Endothelial cell (in vitro differentiated cells): ENCODE measurements at places on chromosomes 3 and 15. TPM values are rescaled to one million over a fixed set of nuclear protein-coding genes. Genes with fewer than 3 reads are reported as not detected.

GRCh38 chr3:12430086-12430485 is 54.2 kb upstream of the TSEN2 start:
- H3K36me3 ChIP-seq, result no peaks in the 10 kb centered on the region
- no peak for DNase-seq
- no peak overlapping the region for H3K4me3 ChIP-seq
- H3K27ac ChIP-seq, result no peak overlapping the region
- peaks cover 53% of the 10 kb centered on the region for H3K4me1 ChIP-seq
- H3K27me3 ChIP-seq, result peaks cover 1% of the 10 kb centered on the region

DNA sequence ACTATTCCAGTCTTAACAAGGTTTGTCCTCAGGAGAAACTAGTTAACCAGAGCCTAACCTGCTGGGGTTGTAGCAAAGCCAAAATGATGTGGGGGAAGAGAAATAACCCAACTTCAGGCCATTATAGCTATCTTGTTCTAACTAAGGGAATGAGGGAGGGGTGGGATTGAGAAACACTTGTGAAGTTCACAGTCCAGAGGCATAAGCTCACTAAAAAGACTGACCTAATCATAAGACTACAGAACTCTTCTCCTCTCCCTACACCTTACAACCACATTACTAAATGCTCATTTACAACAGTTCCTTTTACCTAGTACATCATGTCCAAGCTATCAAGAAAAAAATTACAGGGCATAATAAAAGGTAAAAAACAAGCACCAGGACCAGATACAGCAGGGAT is 52.8 kb downstream of the UBE3A start:
- H3K36me3 ChIP-seq, result peaks cover 25% of the 10 kb centered on the region
- DNase-seq, result no peak
- H3K27me3 ChIP-seq, result no peaks in the 10 kb centered on the region
- H3K4me1 ChIP-seq, result peaks cover 2% of the 10 kb centered on the region
- H3K4me3 ChIP-seq, result no peak overlapping the region

DNA sequence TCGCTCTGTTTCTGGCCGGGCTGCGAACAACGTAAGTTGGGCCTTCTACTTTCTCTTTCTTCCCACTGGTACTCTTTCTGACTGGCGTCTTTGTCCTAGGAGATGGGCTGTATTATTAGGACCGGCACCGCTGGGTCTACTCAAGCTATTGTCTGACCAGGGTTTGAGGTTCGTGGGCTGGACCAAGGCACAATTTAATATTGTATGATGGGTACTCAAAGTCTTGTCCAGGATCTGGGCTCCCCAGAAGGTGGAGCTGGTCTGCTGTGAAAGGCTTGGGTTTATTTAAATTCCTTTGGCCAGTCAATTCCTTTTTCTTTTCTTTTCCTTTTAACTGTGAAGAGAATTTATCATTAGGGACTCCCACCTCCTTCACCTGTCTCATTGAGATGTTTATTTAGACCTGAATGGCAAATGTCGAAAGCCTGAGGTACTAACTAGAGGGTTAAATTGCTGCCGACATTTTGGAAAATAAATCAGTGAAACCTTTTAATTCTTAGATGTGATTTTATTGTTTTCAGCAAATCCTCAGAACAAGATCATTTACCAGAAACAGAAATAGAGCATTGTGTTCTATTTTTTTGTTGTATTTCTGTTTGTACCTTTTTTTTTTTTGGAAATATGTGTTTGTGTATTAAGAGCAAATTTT is 410 bp downstream of the LRRC49 start:
- H3K36me3 ChIP-seq, result peaks cover 4% of the 10 kb centered on the region
- H3K4me3 ChIP-seq, result peak overlapping the region; percentile 98
- peak; percentile 10 for DNase-seq

DNA sequence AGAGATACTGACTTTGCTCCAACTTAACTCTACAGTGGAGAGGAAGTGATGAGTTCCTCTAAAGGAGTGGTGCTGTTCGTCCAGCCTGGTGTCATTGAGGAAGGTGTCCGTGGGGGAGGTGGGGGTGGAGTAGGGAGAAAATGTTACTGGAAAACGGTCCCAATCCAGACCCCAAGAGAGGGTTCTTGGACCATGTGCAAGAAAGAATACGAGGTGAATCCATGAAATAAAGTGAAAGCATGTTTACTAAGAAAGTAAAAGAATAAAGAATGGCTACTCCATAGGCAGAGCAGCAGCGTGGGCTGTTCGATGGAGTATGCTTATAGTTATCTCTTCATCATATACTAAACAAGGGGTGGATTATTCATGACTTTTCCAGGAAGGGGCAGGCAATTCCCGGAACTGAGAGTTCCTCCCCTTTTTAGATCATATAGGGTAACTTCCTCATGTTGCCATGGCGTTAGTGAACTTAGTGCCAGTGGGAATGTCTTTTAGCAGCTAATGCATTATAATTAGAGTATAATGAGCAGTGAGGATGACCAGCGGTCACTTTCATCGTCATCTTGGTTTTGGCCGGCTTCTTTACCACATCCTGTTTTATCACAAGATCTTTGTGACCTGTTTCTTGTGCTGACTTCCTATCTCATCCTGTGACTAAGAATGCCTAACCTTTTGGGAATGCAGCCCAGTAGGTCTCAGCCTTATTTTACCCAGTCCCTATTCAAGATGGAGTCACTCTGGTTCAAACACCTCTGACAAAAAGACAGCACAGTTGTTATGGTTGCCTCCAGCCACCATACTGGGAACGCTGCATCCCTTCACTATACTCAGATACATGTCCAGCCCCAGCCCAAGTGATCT is 38.6 kb downstream of the CLEC3B start:
- no peak overlapping the region for H3K4me3 ChIP-seq
- H3K27me3 ChIP-seq, result peaks cover 4% of the 10 kb centered on the region
- H3K27ac ChIP-seq, result no peak overlapping the region

- H3K4me3 ChIP-seq, result no peak overlapping the region
- no peak overlapping the region for H3K27ac ChIP-seq
- no peak for DNase-seq
- no peaks in the 10 kb centered on the region for H3K4me1 ChIP-seq
- H3K27me3 ChIP-seq, result no peaks in the 10 kb centered on the region
Observed at GRCh38 chr3:6099458-6100075, 761.3 kb upstream of the GRM7 start.

- no peaks in the 10 kb centered on the region for H3K36me3 ChIP-seq
- no peak overlapping the region for H3K4me3 ChIP-seq
- peaks cover 6% of the 10 kb centered on the region for H3K27me3 ChIP-seq
- no peak for DNase-seq
- no peak overlapping the region for H3K27ac ChIP-seq
Observed at GRCh38 chr3:31219131-31219843, 313.4 kb upstream of the STT3B start.

DNA sequence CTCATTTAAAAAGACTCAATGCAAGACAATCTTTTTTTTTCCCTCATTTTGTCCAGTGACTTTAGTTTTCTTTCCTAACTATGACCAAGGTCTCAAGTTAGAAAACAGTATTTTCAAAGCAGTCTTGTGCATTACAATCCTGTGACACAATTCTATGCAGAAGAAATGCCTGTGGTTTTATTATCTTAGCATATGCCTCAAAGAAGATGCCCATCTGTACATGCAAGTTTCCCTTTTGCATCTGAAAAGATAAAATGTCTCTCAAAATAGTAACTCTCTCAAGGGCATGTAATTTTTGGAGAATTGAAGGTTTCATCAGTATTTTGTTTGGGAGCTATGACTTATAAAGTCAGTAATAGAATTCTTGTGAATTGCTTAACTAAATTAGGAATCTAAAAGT is 292.0 kb upstream of the SUCLG2 start:
- no peak overlapping the region for H3K4me3 ChIP-seq
- peaks cover 4% of the 10 kb centered on the region for H3K36me3 ChIP-seq
- H3K27me3 ChIP-seq, result peaks cover 1% of the 10 kb centered on the region
- H3K4me1 ChIP-seq, result peaks cover 6% of the 10 kb centered on the region
- H3K27ac ChIP-seq, result no peak overlapping the region
- no peak for DNase-seq

- peaks cover 3% of the 10 kb centered on the region for H3K27me3 ChIP-seq
- H3K36me3 ChIP-seq, result no peaks in the 10 kb centered on the region
- no peak overlapping the region for H3K27ac ChIP-seq
- DNase-seq, result no peak
- H3K4me3 ChIP-seq, result no peak overlapping the region
- H3K4me1 ChIP-seq, result no peaks in the 10 kb centered on the region
Observed at GRCh38 chr3:41106691-41107090, 92.6 kb upstream of the CTNNB1 start.

DNA sequence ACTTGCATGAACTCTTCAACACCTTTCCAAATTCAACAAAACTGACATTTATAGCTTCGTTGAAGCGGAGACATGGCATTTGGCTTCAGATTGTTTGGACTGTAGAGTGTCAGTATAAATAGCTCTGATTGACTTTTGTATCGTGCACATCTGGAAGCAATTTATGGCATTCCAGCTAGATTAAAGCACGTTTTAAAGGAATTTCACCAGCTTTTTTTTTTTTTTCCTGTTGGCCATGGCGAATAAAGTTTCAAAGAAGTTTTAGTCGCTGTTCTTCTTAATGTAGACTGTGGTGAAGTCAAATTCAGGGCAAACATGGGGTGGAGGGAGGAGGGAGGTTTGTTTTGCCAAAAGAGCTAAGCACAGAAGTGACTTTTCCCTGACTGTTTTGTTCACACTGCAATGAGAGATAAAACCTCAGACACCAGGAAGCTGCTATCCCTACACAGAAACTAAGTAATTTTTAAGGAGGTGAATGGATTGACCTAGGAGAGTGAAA is 391.0 kb upstream of the RARB start:
- H3K4me3 ChIP-seq, result no peak overlapping the region
- no peaks in the 10 kb centered on the region for H3K36me3 ChIP-seq
- no peak overlapping the region for H3K27ac ChIP-seq

GRCh38 chr3:71695000-71695482 is 30.2 kb downstream of the EIF4E3 start:
- H3K27me3 ChIP-seq, result peaks cover 1% of the 10 kb centered on the region
- H3K36me3 ChIP-seq, result no peaks in the 10 kb centered on the region
- DNase-seq, result no peak
- peaks cover 8% of the 10 kb centered on the region for H3K4me1 ChIP-seq

GRCh38 chr3:167102071-167102470 is 278.0 kb downstream of the ZBBX start:
- DNase-seq, result no peak
- no peak overlapping the region for H3K27ac ChIP-seq
- peaks cover 5% of the 10 kb centered on the region for H3K4me1 ChIP-seq
- no peaks in the 10 kb centered on the region for H3K36me3 ChIP-seq
- no peak overlapping the region for H3K4me3 ChIP-seq

- no peak for DNase-seq
- peaks cover 12% of the 10 kb centered on the region for H3K4me1 ChIP-seq
- H3K4me3 ChIP-seq, result no peak overlapping the region
Observed at GRCh38 chr3:113829576-113830354, 8.8 kb upstream of the GRAMD1C start.

- H3K36me3 ChIP-seq, result no peaks in the 10 kb centered on the region
- peaks cover 1% of the 10 kb centered on the region for H3K27me3 ChIP-seq
- no peak overlapping the region for H3K27ac ChIP-seq
- DNase-seq, result no peak
Observed at GRCh38 chr3:168100777-168101492, 5.2 kb upstream of the GOLIM4 start.

DNA sequence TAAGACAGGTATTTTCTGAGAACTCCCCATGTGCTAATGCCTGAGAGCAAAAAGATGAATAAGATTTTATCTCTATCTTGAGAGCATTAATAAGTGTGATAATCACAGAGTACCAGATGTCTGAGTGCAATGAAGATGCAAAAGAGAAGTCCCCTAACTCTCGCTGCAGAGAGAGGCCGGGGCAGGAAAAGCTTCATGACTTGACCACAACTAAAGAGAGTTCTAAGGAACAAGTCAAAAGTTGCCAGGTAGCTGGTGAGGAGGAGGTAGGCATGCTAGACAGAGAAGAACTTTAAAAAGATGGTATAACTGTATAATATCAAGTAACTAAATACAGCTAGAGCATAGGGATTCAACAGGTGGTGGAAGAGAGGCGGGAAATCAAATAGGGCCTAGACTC is 28.8 kb downstream of the MTMR10 start:
- DNase-seq, result no peak
- no peak overlapping the region for H3K27ac ChIP-seq
- peaks cover 9% of the 10 kb centered on the region for H3K4me1 ChIP-seq
- H3K27me3 ChIP-seq, result peaks cover 5% of the 10 kb centered on the region
- H3K36me3 ChIP-seq, result peaks cover 8% of the 10 kb centered on the region

DNA sequence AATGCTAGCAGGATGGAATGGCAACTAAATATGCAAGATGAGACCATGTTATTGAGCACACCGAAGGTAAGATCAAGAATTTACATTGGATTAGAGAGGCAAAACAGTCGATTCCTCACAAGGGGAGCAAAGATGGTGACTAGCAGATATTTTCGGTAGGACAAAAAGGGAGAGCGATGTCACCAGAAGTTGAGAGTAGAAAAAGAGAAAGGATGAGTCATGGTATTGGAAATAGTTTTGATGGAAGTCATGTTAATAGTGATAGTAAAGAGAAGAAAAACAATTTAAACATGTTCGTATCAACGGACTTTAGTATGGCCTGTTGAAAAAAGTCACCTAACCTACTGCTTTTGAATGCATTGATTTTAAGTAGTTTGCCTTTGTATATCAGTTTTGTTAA is 55.0 kb downstream of the UBE2E2 start:
- H3K27ac ChIP-seq, result no peak overlapping the region
- DNase-seq, result no peak
- peaks cover 8% of the 10 kb centered on the region for H3K4me1 ChIP-seq

DNA sequence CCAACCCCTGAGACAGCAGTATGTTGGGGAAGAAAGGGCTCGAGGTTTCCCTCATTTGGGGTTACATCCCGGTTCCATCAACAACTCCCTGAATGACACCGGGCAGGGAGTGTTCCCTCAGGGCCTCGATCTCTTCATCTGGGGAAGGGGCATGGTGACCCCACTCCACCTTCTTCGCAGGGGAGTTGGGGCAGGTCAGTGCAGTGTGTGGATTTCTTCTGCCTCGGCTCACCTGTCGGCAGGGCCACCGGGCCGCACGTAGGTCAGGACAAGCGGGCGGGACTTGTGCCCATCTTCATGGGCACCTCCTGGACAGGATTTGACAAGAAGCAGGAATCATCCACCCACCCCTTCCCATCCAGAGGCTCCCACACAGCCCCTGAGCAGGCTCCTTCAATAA is 17.4 kb downstream of the GRIP2 start:
- no peak overlapping the region for H3K27ac ChIP-seq
- H3K4me1 ChIP-seq, result peaks cover 4% of the 10 kb centered on the region
- no peak for DNase-seq

Gene CELSR3
- 7.6 TPM for total RNA-seq

Gene FAM227B
- 3.8 TPM for total RNA-seq

Gene RPUSD2
- 11.5 TPM for total RNA-seq

Gene DISP2
- total RNA-seq, result 3.6 TPM

Gene PTX3
- 0.13 TPM for total RNA-seq

Gene ZSCAN2
- total RNA-seq, result 22.0 TPM
